ENCODE measurements at places on chromosomes 2 and 18.

- no peak for DNase-seq
These were observed 4.7 kb downstream of the EPG5 start for GRCh38 chr18:45962461-45962860.

- DNase-seq, result peak; percentile 59
These were observed 50.6 kb downstream of the TRAF3IP1 start for GRCh38 chr2:238370823-238371372.

DNA sequence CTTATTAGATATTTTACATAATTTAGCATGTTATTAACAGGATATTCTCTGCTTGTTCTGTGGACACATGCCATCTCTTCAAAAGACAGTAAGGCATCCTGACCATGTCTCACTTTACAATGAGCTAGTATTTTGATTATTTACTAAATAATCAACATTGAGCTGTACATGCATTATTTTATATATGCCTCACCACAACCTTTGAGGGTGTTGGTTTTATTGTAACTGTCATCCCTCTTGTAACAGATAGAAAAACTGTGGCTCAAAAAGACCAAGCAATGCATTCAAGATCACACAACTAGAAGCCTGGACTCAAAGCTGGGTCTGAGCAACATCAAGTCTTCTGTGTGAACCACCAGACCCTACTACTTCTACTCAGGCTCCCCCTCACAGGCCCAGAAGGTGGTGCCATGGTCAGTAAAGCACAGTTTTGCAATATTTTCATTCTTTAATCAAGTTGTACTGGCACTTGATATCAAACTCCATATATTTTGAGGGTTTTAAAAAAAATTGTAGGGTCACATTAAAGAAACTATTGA lies 105.1 kb upstream of the ARL5A start:
- DNase-seq, result no peak

GRCh38 chr2:42238644-42239288 lies 69.6 kb downstream of the EML4 start:
- peak; percentile 76 for DNase-seq

GRCh38 chr18:14914771-14915170 lies 166.8 kb downstream of the ANKRD30B start:
- no peak for DNase-seq

DNA sequence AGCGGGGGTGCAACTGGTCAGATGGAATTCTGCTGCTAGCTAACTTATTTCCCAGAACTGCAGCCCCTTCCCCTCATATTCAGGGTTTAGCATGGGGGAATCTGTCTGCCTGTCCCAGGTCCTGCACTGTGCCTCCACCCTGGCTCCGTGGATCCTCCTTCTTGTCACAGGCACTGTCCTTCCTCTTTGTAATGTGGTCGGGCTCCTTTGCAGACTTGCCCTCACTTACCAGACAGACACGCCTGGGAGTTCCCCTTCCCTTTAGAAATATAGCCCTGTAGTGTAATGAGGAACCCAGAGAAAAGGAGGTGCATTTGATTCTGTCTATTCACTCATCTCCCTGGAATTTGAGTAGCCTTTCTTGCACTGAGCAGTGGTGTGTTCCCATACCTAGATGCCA lies 108.7 kb downstream of the TRIM43 start:
- no peak for DNase-seq

- DNase-seq, result no peak
These were observed 143.5 kb downstream of the TGIF1 start for GRCh38 chr18:3593381-3593903.

Measured in OCI-LY7 (cell line).